ENCODE measurements at places on chromosomes 2 and 18. TPM values are rescaled to one million over a fixed set of nuclear protein-coding genes. Genes with fewer than 3 reads are reported as not detected.

EPAS1 gene
- 54.6 TPM for total RNA-seq

ACVR1C gene
- total RNA-seq = 2.0 TPM

CTLA4 gene
- 254 TPM for total RNA-seq

IGFBP2 gene
- total RNA-seq = 0.85 TPM

HOXD9 gene
- not detected for total RNA-seq

DLGAP1 gene
- total RNA-seq = 1.0 TPM

CHRND gene
- total RNA-seq = not detected

Measured in activated CD4-positive, alpha-beta memory T cell treated with anti-CD3 and anti-CD28 coated beads for 36 hours (primary cell).